Kidney epithelial cell (primary cell): ENCODE measurements at places on chromosomes 2 and 18. TPM values are rescaled to one million over a fixed set of nuclear protein-coding genes. Genes with fewer than 3 reads are reported as not detected.

- DNase-seq, result no peak
Observed at GRCh38 chr2:181348107-181348837, 108.9 kb upstream of the ITGA4 start.

GRCh38 chr2:120763931-120764330 is 28.3 kb downstream of the GLI2 start:
- DNase-seq, result no peak

DNA sequence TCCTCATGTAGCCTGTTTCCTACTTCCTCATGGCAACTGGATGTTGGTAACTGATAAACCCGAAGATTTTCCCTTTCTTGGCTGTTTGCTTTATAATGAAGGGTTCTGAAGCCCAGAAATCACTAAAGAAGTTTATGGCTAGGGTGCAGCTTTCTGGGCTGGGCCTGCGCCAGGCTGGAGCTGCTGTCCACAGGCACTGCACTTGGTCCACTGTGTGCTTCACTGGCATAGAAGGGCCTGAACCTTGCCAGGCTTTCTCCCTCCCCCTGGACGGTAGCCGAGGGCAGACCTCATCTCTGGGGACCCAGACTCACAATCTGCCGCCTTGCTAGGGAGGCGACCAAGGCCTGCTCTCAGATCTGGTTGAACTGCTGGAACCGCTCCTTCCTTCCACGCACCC is 133.3 kb upstream of the SPRED2 start:
- no peak for DNase-seq

DNA sequence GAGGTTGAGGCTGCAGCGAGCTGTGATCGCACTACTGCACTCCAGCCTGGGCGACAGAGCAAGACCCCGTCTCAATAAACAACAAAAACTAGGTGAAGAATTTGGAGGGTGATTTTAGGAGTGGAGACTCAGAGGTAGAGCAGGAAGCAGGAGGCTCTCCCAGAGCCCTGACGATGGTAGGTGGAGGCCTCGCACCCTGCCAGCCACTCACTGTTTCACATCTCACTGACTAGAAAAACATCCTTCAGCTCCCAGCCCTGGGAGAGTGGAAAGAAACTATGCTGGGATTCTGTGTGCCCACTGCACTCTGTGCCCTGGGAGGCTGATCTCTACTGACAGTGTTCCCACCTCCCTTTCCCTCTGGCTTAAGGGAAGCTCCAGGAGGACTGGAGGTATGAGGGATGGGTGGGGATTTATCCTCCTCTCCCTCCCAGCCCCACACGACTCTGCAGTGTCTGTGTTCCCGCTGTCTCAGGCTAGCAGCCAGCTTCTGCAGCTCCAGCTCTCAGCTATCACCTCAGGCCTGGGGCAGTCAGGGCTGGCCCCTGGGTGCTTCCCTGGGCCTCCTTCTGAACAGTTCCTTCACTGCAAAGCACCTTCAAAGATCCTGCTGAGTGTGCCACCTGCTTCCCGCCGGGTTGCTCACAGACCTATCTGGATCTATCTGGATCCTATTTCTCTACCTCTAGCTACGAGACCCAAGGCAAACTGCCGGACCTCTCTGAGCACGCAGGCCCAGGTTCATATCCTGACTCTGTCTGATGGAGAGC is 9.6 kb downstream of the CIB4 start:
- no peak for DNase-seq

DNA sequence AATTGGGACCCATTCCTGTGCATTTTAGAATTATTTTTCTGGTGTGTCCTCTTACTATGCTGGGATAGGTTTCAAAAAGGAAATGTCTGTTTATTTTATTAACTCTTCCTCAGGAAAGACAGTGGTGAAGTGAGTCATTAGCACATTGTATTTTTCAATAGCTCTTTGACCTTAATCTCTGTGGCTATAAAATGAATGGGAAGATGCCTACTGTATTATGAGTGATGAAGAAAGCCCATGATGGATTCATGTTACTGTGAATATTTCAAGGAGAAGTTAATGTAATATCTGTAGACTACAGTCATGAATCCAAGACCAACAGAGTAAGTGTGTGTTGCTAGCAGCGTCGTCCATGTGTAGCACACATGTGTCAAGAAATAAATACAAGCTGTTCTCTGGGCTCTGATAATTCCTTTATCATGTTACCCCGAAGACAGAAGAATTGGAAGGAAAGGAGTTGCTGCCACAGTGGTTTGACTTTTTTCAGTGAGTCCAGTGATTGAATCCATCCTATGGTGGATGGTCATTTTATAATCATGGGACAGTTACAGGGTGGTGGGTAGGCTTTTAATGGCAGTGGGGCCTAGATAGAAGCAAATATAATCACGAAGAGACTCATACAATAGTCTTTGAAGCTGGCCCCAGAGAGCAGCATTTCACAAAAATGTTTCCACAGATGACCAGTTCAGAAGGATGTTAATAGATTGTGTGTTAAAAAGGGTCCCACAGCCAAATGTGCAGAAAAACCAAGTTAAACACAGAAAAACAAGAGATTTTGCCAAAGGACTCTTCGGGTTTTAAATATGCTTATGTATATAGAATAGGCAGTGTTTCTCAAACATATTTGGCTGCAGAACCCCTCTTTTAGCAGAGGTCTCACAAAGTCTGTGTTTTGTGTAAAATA is 239.7 kb upstream of the RASGRP3 start:
- DNase-seq, result no peak

DNA sequence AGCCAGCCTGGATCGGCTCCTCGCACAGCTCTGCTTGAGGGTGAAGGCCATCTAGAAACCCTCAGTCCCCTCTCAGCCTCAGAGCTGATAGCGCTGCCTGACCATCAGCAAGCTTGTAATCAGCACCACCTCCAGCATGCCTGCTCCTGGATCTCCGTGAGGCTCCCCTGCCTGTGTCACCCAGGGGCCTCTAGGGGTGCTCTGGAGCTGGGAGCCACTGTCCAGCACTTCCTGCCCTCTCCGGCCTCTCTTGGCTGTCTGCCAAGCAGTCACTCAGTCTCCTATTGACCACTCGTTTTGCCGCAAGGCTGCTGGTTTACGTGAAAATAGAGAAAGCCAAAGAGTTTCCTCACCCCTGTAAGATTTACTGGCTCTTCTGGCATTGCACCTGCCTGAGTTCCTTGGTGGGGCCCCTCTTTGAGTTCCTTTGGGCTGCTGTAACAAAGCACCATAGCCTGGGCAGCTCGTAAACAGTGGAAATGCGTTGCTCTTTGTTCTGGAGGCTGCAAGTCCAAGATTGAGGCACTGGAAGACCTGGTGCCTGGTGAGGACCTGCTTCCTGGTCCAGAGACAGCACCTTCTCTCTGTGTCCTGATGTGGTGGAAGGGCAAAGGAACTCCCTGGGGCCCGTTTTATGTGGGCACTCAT is 17.9 kb downstream of the CAPN10 start:
- peak; percentile 19 for DNase-seq

- no peak for DNase-seq
Observed at GRCh38 chr2:95008306-95008705, 17.2 kb upstream of the MAL start.

DNA sequence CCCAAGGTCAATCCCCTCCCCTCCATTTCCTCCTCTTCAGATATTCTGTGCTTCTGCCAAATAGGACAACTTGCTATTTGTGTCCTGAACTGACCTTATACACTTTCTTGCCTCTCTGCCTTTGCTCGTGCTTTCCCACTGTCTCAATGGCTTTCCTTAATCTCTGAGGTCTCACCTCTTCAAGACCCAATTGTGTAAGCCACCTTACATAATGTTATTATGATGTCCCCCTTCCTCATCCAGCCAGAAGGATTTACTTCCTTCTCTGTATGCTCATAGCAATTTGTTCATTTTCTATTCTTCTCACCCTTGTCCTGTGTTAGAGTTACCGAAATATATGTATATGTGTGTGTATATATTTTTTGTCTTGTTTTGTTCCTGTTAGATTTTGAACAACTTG is 26.9 kb upstream of the DARS1 start:
- no peak for DNase-seq

- DNase-seq, result no peak
Observed at GRCh38 chr18:51639541-51639940, 442.1 kb upstream of the MEX3C start.

- no peak for DNase-seq
Observed at GRCh38 chr2:76667821-76668271, 854.3 kb downstream of the LRRTM4 start.

- DNase-seq, result no peak
Observed at GRCh38 chr2:140349695-140350094, 1569.5 kb upstream of the NXPH2 start.

GRCh38 chr2:75466708-75467311 is 93.9 kb downstream of the EVA1A start:
- DNase-seq, result no peak

DNA sequence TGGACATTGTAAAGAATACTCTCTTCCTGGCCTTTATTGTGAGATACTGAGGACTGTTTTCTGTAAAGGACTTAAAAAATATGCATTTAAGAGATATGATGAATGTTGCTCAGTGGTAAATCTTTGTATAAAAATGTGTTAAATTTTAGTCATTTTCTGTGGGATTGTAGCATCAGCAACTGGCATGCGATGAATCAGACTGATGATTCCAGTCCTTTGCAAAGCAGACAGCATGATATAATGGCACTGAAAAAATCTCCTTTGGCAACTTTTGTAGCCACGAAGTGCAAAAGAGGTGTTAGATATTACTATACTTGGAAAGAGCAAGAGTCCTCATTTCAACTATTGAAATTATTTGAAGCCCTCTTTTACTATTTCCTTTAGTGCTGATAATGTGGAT is 678.7 kb downstream of the PLCL1 start:
- no peak for DNase-seq

GRCh38 chr2:117056376-117056748 is 758.1 kb upstream of the DDX18 start:
- no peak for DNase-seq

GRCh38 chr2:197500503-197501131 is 438 bp downstream of the HSPE1 start:
- DNase-seq, result no peak

Gene L3MBTL4
- total RNA-seq, result 9.8 and 12.5 TPM in 2 replicates

Gene FEV
- not detected in 2 replicates for total RNA-seq

Gene DLX2
- 0.08 TPM in 1 of 2 replicates, not detected in the other for total RNA-seq

Gene HOXD9
- 11.6 and 12.2 TPM in 2 replicates for total RNA-seq

Gene SNED1
- 2.2 and 5.1 TPM in 2 replicates for total RNA-seq

Gene COLEC11
- not detected in 2 replicates for total RNA-seq

Gene TRIM43
- total RNA-seq, result not detected in 2 replicates

Gene SH2D6
- total RNA-seq, result 0.27 TPM in 1 of 2 replicates, not detected in the other

Gene UGT1A8
- total RNA-seq, result not detected in 2 replicates

Gene CASP10
- total RNA-seq, result 1.5 and 2.5 TPM in 2 replicates

Gene SPR
- 15.0 and 18.3 TPM in 2 replicates for total RNA-seq

Gene IL1A
- 2.3 and 2.4 TPM in 2 replicates for total RNA-seq

Gene REG3G
- not detected in 2 replicates for total RNA-seq

Gene DYNAP
- total RNA-seq, result not detected in 2 replicates
